ENCODE measurements at places on chromosomes 4 and X. TPM values are rescaled to one million over a fixed set of nuclear protein-coding genes. Genes with fewer than 3 reads are reported as not detected.

GRCh38 chr4:133623847-133624246, 474.8 kb downstream of the PCDH10 start:
- H3K27me3 ChIP-seq: no peaks in the 10 kb centered on the region
- no peak overlapping the region for H3K27ac ChIP-seq
- no peaks in the 10 kb centered on the region for H3K36me3 ChIP-seq
- no peaks in the 10 kb centered on the region for H3K4me1 ChIP-seq

DNA sequence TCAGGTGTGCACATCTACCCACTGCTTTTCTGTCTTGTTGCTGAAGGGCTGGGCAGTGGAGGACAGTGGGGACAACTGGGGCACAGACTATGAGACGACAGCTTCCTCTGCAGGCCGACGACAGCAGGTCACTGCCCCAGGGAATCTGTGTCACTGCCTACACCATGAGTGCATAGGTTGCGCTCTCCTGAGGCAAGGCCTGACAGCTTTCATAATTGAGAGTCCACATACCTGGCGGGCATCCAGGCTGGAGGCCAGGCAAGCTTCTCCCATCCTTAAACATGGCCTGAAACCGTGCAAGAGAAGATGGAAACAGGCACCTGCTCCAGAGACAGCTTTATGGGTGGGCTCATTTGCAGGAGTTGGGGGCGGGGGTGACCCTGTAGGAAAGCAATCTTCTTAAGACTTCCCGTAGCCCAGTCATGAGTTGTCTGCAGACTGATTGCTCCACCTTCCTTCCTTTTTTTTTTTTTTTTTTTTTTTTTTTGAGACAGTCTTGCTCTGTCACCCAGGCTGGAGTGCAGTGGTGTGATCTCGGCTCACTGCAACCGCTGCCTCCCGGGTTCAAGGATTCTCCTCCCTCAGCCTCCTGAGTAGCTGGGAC, 2.9 kb downstream of the ANOS1 start:
- no peak overlapping the region for H3K4me3 ChIP-seq
- H3K27ac ChIP-seq: no peak overlapping the region
- no peaks in the 10 kb centered on the region for H3K36me3 ChIP-seq
- no peak for DNase-seq
- H3K27me3 ChIP-seq: 0 out of 2 replicates have a peak, but pooled peaks cover 4% of the 10 kb centered on the region

The MAGEB18 gene
- total RNA-seq: not detected

DNA sequence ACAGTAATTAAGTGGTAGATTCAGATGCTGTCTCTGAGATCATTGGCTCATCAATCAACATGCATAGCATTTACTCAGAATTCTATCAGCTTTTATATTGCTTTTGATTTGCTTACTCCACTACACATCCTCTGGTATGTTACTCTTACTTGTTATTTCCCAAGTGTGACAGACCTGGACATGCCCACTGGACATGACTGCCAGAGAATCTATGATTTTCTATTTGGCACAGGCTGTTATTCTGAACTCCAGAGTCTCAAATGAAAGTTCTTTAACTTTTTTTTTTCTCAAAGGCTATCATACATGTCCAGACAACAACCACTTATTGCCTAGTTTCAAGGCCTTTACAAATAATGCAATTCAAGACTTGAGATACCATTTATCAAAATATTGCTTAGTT, 116.1 kb upstream of the ARHGAP24 start:
- no peak overlapping the region for H3K27ac ChIP-seq
- H3K27me3 ChIP-seq: no peaks in the 10 kb centered on the region
- H3K36me3 ChIP-seq: no peaks in the 10 kb centered on the region
- DNase-seq: no peak
- H3K4me3 ChIP-seq: no peak overlapping the region

The BLTP1 gene
- total RNA-seq: 35.6 TPM

DNA sequence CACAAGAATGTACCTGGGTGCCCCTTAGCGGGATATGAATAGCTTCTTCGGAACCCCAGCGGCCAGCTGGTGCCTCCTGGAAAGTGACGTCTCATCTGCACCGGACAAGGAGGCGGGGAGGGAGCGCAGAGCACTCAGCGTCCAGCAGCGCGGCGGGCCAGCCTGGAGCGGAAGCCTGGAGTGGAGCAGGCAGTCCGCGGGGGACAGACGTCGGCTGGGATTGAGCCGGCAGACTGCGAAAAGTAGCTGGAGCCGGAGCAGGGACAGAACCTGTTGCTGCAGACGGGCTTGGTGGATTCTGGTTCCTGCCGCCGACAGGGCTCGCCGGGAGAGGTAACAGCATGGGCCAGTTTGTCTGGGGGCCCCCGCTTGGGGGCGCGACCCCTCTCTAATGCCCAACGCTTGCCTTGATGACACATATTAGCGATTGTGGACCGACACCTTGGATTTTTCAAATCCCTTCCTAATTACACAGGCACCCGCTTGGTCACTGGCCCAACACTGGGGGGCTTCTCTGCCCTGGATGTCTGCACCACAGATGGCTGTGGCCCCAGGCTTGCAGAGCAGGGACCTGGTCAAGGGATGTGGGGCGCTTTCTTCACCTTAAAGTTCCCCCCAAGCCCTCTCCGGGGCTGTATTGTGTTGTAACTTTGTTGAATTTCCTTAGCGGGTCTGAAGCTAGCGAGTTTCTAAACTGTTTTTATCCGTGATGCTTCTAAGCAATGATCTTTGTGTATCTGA, at the start of gene NPFFR2:
NPFFR2 (plus strand) TSS at position 133 of the 741 bp plus-strand sequence. CDS start 96,592 bp downstream, outside the sequence.
- no peak within 1 kb of the TSS for H3K27ac ChIP-seq
- no peaks in the 10 kb centered on the region for H3K4me1 ChIP-seq
- no peaks in the 10 kb centered on the region for H3K36me3 ChIP-seq
- no peak for DNase-seq
- H3K4me3 ChIP-seq: no peak within 1 kb of the TSS
